GM04504 (cell line): ENCODE measurements at places on chromosomes 3 and 15.

- no peak for DNase-seq
These were observed 104.6 kb upstream of the STRIT1 start for GRCh38 chr3:155398046-155398445.

GRCh38 chr3:177578488-177578887 lies 381.2 kb upstream of the TBL1XR1 start:
- no peak for DNase-seq

DNA sequence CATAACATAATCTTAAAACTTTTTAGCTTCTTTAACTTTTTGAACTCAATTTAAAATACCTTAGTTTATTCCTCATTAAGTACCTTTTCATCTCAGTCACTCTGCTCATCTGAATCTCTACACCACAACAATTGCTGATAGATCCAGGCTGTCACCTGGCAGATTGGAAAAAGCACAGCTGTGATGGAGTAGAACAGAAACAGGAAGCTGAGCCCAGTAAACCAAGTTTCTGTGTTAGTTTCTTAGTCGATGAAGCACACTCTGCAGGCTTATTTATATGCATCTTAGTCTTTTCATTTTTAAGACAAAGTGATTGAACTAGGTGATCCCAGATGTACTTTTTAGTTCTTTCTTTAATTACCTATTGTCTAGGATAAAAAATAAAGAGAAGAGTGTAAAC lies 1398.0 kb upstream of the ALCAM start:
- DNase-seq = no peak

GRCh38 chr15:91927585-91927984 lies 74.1 kb downstream of the SLCO3A1 start:
- DNase-seq = no peak

- DNase-seq = no peak
These were observed 47.5 kb upstream of the RPS17 start for GRCh38 chr15:82587805-82588204.

GRCh38 chr3:156764751-156765150 lies 61.4 kb upstream of the LEKR1 start:
- no peak for DNase-seq

- no peak for DNase-seq
These were observed 77.8 kb downstream of the WWTR1 start for GRCh38 chr3:149579838-149580542.

GRCh38 chr15:42511007-42511391 lies 15.6 kb downstream of the SNAP23 start:
- DNase-seq = peak; percentile 18

DNA sequence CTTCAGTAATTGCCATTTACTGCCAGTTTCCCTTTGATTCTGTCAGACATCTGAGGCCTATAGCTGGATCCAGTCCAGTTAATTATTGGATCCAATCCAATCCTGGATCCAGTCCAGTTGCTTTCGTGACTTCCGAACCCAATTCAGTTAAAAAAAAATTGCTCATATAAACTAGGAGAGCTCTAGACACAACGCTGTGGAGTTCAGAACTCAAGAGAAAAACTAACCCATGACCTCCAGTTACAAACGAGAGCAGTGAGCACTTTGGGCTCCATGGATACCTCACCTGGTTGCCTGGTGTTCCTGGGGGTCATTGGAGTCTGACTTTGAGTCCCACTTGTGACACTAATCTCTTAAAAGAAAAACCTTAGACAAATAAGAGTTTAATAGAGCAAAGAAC lies 269.8 kb downstream of the THSD4 start:
- DNase-seq = no peak

DNA sequence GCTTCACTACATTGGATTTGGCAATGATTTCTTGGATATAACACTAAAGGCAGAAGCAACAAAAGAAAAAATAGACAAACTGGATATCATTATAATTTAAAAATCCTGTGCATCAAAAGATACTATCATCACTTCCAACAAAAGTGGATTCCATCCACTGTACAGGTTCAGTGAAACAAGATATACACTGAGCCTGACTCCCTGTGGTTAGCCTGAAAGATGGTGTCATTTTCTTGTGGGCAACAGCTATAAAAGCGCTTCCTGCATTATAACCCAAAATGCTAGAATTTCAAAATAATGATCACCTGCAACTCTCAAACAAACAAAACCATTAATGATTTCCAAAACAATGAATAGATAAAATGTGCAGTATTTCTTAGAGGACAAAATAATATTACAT lies 39.6 kb upstream of the TBC1D23 start:
- DNase-seq = no peak

DNA sequence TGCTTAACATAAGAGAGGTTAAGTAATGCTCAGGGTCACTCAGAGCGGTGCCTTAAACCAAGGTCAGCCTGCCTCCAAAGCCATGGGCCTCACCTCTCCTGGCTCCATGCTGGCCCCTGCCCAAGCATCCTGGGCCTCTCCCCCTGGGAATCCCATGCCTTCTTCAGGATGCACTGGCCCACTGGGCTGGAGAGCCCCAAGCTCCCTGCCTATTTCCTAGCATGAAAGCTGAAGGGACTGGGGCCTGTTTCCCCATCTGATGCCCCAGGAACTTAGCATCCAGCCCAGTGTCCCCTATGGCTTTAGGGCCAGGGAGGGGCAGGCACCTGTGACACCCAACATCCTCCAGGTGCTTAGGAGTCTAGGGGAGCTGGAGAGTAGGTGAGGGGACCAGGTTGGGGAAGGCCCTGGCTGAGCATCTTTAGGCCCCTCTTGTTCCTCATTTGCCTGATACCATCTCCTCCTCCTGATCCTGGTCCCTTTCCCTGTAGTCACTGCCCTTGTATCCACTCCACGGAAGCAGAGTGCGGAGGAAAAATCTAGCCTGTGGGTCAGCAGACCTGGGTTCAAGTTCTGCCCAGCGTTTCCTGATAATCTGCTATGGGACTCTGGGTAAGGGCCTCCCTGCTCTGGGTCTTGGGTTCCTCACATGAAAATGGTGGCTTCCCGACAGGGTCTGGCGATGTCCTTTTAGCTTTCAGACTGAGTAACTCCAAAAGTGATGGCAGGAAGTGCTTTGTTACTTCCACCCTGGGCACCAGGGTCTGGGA lies 28.6 kb downstream of the EHD4 start:
- no peak for DNase-seq

DNA sequence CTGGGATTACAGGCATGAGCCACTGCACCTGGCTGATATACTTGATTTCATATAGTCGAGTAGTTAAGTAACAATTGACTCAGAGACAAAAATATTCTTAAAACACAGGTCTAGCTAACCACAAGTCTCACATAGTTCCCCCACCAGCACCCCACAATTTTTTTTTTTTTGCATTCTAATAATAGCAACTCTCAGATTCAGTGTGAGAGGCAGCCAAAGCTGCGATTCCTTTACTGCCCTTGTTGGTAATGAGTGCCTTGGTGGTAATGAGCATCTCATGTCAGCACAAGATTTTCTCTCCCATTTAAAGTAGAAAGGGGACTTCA lies 72.5 kb downstream of the WWTR1 start:
- DNase-seq = no peak
